ENCODE measurements at places on chromosomes 4 and X.

- no peak for DNase-seq
These were observed 11.3 kb upstream of the RTL5 start for GRCh38 chrX:72142794-72143608.

- no peak for DNase-seq
These were observed 151.2 kb downstream of the MGST2 start for GRCh38 chr4:139816856-139817255.

DNA sequence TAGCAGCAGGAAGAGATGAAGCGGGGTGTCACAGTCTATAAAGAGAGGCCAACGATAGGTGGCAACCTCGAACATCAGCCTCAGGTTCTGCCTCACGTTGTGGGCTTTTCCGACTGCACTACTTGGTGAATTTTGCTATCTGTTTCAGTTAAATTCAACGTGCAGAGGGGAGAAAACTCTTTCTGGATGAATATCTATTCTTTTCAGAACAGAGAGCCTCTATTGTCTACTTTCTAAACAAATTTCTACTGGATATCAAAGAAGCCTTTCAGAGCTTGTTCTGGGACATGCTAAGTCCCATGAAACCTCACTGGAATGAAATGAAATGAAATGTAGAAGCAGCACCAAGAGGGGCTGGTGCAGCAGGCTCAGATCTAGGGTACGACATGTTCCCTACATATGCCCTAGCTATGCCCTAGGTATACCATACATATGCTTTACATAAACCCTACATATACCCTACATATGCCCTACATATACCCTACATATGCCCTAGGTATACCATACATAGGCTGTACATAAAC lies 116.5 kb upstream of the TRIM2 start:
- DNase-seq: no peak

GRCh38 chr4:36029951-36030350 lies 214.4 kb downstream of the ARAP2 start:
- no peak for DNase-seq

GRCh38 chr4:169272265-169272886 lies 1.6 kb upstream of the SH3RF1 start:
- DNase-seq: no peak

DNA sequence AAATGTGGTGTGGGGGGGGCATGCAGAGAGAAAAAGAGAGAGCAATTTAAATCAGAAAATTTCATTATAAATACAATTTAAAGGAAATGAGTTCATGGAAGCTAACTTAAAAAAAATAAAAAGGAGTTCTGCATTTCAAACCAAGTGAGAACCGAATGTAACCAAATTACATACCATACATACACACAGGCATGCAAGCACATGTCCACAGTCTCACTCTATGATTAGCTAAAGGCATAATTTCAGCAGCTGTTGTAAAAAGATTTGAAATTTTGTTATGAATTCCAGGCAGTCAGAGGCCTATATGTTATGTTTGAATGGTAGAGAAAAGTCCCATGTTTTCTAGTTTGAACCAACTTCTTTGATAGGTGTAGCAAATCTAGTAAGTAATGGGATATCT lies 611.6 kb upstream of the ADGRL3 start:
- DNase-seq: no peak

- DNase-seq: no peak
These were observed 21.8 kb upstream of the TNIP3 start for GRCh38 chr4:121185960-121186359.

DNA sequence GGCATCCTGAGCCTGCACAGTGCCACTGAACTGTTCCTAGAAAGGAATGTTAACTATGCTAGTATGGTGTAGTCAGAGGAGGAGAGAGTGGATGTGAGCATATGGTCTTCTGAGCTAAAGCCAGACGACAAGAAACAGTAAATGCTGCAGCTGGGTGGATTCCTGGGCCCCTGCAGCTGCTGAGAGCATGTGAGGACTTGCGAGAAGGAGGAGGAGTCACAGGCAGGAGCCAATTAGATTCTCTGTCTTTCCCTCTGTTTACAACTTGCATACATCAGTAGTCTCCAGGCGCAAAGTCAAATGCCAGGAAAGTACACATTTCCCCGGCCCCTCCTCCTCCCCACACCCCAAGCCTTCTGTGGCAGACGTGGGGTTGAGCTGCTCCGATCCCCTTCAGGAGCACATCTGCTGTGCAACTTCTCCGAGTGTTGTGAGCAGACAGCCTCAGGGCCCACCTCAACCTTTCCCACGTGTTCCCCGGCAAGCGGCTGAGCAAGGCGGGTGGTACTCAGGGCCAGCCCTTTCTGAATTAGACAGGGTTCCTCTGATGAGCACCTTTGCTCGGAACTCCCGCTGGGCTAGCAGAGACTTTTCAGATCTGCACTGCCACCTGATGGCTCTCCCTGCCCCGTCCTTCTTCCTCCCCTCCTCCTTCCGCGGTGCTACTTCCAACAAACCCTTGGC lies 108.7 kb upstream of the ATP6AP2 start:
- DNase-seq: no peak

DNA sequence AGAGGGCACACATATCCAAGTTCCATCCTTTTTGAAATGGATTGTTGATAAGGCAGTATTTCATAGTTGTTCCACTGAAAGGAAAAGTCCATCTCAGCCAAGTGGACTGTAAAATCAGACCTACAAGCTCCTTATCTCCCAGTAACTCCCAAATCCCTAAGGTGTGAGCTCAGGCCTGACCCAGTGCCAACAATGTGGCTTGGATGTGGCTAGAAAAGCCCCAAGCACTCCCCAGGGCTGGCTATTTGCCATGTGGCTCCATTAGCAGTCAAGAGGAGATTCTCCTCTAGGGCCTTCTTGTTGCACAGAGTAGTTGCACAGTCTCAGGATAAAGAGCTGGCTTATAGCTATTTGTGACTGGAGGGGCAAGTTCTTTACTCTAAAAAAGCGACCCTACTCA lies 25.0 kb upstream of the DGKK start:
- no peak for DNase-seq

DNA sequence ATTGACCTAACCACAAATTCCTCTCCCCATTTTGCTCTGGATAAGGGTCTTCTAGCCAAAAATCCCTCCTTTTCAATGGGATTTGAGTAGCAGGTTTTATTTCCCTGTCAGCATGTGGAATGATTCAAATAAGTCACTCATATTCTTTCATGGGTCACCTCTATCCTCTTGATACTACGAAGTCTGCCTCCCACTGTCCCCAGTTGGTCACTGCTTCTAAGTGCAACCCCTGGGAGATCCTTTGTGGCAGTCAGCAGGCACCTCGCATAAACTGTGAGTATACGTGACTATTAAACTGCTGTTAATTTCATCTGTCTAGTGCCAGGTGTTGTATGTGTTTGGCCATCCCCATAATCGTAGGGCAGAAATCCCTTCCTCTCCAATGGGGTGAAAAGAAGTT lies 1667.9 kb upstream of the PCDH7 start:
- no peak for DNase-seq

- DNase-seq: no peak
These were observed 106.4 kb upstream of the FTHL17 start for GRCh38 chrX:31178064-31178768.

- peak; percentile 20 for DNase-seq
These were observed 1.6 kb downstream of the KDM6A start for GRCh38 chrX:44874420-44875184.

DNA sequence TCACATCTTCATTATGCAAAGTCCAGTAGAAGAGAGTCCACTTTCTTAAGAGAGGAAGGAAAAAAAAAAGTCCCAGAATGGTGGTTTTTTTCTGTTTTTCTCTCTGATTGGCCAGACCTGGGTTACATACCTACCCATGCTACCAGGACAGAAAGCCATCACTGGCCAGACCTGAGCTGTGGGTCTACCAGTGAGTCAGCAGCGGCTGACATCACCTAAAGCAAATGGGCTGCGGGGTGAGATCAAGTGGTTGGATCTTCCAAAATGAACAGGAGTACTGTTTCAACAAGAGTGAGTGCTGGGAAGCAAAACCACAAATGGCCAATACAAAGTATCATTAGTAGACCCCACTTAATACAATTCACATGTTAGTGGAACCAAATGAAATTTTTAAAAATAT lies 1.6 kb upstream of the NDST3 start:
- DNase-seq: no peak

- peak; percentile 9 for DNase-seq
These were observed 44.5 kb downstream of the FGFRL1 start for GRCh38 chr4:1055721-1056590.

- DNase-seq: peak; percentile 2
These were observed 462.3 kb upstream of the ADGRL3 start for GRCh38 chr4:60737858-60738257.

DNA sequence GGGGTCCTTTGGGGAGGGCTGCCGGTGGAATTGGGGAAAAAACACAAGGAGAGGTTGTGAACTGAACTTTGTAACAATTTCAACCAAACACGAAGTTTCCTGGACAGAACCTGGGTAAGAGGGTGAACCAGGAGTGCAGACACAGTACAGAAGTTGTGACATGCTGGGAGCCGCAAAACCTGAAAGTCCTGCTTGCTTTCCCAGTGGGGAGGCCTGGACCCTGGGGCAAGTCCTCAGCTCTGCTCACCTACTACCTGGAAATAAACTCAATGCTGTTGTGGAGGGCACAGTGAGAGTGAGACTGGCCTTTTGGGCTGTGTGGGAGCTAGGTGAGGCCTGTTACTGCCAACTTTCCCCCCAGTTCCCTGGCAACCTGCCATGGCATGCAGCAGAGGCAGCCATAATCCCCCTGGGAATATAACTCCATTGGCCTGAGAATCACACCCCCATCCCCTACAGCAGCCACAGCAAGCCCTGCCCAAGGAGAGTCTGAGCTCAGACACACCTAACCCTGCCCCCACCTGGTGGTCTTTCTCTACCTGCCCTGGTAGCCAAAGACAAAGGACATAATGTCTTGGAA lies 162.8 kb downstream of the THOC2 start:
- DNase-seq: no peak

DNA sequence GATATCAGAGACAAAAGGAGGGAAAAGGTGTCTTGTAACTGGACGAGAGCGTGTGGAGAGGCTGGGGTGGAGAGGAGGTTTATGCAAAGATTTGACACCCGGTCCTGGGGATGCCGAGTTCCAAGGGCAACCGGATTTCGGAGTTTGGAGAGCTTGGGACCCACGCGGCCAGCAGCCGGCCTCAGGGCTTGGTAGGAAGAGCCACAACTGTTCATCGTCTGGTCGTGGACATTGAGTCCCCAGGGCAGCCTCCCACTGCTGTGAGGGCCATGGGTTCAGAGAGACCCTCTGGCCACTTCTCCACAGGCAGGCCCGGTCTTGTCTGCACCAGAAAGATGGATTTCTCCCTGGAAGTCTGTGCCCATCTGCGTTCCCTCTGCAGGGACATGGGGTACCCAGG lies 46.8 kb downstream of the SHOX start:
- DNase-seq: no peak

DNA sequence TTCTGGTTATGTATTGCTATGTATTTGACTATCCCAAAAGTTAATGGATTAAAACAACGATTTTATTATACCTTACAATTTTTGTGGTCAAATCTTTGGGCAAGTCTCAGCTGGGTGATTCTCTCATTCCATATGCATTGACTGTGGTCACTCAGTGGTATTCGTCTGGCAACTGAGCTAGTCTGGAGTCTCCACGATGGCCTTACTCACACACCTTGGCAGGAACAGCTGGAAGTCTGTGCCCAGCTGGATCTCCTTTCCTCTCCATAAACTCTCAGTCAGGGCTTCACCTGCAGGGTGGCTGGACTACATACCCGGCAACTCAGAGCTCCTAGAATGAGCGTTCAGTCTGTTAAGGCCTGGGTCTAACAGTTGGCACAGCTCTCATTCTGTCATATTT lies 141.1 kb upstream of the WDFY3 start:
- no peak for DNase-seq

- no peak for DNase-seq
These were observed 177.3 kb upstream of the PABPC5 start for GRCh38 chrX:91257388-91257787.

GRCh38 chr4:143302536-143302935 lies 34.1 kb upstream of the GAB1 start:
- DNase-seq: no peak

GRCh38 chr4:184387351-184387750 lies 87.0 kb downstream of the IRF2 start:
- DNase-seq: no peak

DNA sequence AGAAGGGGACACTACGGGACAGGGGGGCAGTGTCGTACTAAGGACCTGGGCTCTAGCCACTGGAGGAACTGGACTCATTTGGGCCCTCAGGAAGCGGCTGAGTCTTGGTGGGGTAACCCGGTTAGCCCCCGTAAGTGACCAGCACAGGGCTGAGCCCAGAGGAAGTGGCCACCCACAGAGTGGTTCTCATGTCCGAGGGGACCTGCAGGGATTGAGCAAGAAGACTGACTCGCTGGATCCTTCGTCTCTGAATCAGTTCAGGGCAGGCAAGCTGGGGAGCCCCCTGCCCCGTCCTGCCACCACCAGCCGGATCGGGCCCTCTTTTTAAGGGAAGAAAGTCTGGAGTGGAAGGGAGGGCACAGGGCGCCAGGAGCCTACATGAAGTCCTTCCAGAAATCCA lies 719 bp upstream of the BGN start:
- peak; percentile 2 for DNase-seq

- no peak for DNase-seq
These were observed 10.7 kb upstream of the SPCS3 start for GRCh38 chr4:176309046-176309445.

DNA sequence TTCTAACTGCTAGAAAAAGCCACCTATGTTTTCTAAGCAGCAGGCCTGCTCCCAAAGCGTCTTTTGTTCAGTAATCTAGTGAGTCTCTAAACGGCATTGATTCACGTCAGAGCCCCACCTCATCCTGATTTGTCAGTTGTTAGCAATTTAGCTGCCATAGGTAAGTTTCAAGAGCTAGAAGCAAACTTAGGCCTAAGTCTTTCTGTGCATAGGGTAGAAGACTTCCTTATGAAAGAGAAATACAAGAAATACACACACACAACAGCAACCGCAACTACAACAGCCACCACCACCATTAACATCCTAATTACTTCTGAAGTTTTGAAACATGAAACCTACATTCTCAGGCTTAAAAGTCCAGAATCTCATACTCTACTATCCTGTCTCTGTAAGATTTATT lies 531.1 kb upstream of the SPANXN1 start:
- no peak for DNase-seq

GRCh38 chr4:77052352-77052751 lies 23.4 kb downstream of the CCNI start:
- DNase-seq: peak; percentile 66

- DNase-seq: no peak
These were observed 1.1 kb downstream of the ZNF141 start for GRCh38 chr4:338759-339097.

- no peak for DNase-seq
These were observed 536.8 kb upstream of the FTHL17 start for GRCh38 chrX:31608638-31609037.

DNA sequence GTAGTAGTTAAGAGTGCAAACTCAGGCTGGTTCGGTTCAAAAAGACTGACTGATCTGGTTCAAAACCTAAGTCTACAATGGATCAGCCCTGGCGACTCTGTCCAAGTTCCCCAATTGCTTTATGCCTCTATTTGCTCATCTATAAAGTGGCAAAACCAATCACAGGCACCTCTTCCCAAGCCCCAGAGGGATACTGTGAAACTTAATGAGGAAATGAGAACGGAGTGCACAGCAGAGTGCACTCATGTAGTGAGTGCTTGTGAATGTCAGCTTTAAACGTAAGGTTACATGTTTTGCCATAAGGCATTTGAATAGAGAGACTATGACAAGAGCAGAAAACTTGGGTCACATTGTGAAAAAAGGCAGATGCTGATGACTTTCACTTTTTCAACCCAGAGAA lies 199.7 kb upstream of the KLF3 start:
- DNase-seq: no peak

GRCh38 chr4:16717266-16717970 lies 181.0 kb downstream of the LDB2 start:
- DNase-seq: no peak
